NCI-H1417 (cell line): ENCODE measurements at places on chromosomes 1 and 21.

DNA sequence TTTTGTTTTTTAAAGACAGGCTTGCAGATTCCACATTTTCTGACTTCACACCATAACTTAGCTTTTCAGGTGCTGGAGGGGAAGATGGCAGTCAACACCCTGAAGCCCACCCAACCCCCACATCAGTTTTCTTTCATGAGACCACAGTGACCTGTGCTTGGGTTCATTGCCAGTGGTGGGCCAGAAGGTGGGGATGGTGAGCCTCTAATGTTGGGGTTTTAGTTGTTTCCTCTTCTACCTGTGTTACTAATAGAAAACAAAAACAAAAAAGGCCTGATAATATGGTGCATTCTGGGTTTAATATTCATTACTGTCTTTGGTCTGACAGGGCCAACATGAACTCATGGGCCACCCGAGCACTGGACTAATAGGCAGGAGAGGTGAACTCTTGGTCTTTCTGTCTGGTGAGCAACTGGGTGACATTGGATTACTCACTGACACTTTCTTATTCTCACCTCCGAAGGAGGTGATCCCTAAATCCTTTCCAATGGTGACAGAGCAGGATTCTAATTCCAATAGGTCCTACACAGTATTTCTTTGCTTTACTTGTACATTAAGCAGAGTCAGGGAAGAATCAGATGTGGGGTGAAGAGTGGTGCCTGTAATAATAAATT is 132.8 kb downstream of the CLIC6 start:
- DNase-seq: peak; percentile 51

DNA sequence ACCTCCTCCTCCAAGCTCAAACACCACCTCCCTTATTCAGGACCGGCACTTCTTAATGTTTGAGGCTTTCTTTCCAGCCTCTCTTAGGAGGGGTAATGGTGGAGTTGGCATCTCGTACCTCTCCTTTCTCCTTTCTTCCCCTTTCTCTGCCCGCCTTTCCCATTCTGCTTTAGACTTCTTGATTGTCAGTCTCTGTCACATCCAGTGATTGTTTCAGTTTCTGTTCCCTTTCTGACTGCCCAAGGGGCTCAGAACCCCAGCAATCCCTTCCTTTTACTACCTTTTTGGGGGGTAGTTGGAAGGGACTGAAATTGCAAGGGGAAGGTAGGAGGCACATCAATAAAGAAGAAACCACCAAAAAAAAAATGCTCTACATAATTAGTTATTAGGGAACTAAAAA is 5.6 kb downstream of the ELK4 start:
- DNase-seq: no peak

- DNase-seq: peak; percentile 92
These were observed 64.8 kb upstream of the GNG4 start for GRCh38 chr1:235714205-235714897.

GRCh38 chr1:24235921-24236788 is 49.1 kb upstream of the IFNLR1 start:
- DNase-seq: no peak

- no peak for DNase-seq
These were observed 1.6 kb upstream of the COLGALT2 start for GRCh38 chr1:184039126-184039525.

DNA sequence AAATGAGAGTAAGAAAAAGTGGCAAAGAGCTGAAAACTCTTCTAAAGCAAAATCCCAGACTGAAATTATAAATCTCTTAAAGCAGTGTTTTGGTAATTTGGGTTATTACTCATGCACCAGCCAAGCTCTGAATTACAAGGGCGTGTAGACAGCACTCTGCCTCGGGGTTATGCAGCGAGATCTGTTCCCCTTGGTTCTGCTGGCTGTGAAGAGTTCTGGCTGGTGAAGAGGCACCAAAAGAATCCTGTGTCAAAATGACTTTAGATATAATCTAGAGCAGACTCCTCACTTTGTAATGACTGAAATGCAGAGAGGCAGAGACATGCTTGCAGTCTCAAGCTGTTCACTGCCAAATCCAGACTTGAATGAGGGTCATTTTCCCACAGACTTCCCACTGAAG is 461.8 kb upstream of the CXADR start:
- DNase-seq: no peak

DNA sequence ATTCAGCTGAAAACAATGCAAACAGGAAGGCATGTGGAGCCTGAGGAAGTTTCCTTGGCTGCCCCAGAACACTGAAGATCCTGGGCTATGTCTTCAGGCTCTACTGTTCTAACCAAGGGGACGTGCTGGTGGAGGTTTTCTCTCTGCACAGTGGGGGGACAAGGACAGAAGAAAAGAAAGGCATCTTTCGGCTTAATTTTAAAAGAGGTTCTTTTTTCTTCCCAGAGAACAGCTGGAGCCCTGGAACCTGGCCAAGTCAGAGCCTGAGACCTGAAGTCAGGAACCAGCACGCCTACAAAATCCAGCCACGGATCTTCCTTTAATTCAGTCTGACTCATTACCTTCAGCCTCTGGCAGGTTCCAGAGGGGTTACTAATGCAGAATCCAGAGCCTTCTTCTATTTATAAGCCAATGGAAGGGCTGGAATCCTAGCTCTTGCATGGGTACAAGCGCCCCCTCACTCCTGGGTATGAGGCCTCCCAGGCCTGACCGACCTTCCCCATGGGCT is 19.8 kb downstream of the CTNNBIP1 start:
- no peak for DNase-seq

- no peak for DNase-seq
These were observed 10.9 kb downstream of the LRP8 start for GRCh38 chr1:53316766-53317581.

GRCh38 chr1:43348809-43349593 is 9.8 kb upstream of the CDC20 start:
- DNase-seq: peak; percentile 91

- DNase-seq: no peak
These were observed 7.9 kb downstream of the MEF2D start for GRCh38 chr1:156492591-156493080.
